ENCODE measurements at places on chromosomes 2 and 18.

GRCh38 chr2:85584354-85584856 lies at the start of gene VAMP5:
VAMP5 (plus strand) TSS chr2:85584431; CDS start chr2:85584491, 60 bp downstream.
- DNase-seq, result no peak

DNA sequence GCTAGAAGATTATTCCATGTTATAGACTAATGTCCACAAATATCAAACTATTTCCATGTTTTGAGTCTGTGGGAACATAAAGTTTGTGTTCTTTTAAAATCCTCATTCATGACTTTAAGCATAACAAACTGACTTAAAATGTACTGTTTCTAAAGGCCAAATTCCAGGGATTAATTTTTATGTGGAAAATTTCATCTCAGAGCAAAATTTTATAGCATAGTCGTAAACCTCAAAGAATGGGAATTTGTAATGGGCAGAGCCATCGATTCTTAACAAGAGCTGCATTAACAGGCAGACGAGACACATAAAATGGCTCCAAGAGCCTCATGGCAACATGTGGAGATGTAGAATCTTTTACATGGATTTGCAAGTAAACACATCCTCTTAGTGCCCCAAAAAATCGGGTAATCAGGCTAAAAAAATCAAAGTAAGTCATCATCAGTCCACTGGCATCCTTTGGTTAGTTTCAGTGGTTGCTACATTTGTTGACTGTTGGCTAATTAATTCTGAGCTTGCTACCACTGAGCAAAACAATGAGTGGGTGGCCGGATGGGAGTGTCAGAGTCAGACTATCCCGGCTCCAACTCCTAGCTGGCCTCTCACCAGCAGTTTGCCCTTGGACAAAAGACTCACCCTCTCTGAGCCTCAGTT lies 119.6 kb downstream of the FAM210A start:
- no peak for DNase-seq

GRCh38 chr18:12423820-12424219 lies 16.1 kb downstream of the PRELID3A start:
- no peak for DNase-seq

- no peak for DNase-seq
Observed at GRCh38 chr2:144511226-144511810, 8.6 kb downstream of the ZEB2 start.

GRCh38 chr2:221381928-221382488 lies 190.1 kb downstream of the EPHA4 start:
- no peak for DNase-seq

GRCh38 chr2:227848586-227848985 lies 22.8 kb upstream of the DAW1 start:
- no peak for DNase-seq

GRCh38 chr2:33488715-33489540 lies 12.5 kb downstream of the RASGRP3 start:
- no peak for DNase-seq

DNA sequence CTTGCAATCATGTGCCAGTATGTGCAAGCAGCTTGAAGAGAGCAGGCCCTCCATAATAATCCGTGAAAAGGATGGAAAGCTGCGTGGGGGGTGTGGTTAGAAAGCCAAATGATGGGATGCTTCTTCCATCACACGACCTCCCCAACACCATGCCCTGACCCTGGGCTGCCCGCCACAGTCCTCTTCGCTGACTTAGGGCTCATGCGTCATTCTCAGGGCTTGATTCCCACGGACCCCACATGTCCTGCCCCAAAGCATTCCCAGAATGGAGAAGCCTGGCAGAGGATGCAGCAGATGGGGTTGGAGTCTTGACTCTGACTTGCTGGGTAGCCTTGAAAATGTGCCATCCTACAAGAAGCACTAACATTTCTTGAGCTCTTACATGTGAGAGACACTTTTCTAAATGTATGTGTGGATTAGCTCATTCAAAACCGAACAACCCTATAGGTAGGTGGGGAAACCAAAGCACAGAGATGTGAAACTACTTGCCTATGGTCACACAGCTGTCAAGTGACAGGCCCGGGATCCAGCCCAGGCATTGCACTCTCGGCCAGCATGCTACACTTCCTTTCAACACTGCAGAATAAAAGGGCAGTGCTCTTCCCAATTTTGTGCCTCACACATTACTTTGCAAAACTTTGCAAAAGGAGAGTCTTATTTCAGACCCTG lies 3.7 kb downstream of the TNS1 start:
- DNase-seq, result no peak

- no peak for DNase-seq
Observed at GRCh38 chr2:19937004-19937403, 35.2 kb upstream of the TTC32 start.

- peak; percentile 7 for DNase-seq
Observed at GRCh38 chr2:144332356-144333142, 187.4 kb downstream of the ZEB2 start.

- no peak for DNase-seq
Observed at GRCh38 chr2:97713296-97714083, at the start of gene ZAP70. ZAP70 (plus strand) TSS chr2:97713576; CDS start chr2:97724037, 10,461 bp downstream.

DNA sequence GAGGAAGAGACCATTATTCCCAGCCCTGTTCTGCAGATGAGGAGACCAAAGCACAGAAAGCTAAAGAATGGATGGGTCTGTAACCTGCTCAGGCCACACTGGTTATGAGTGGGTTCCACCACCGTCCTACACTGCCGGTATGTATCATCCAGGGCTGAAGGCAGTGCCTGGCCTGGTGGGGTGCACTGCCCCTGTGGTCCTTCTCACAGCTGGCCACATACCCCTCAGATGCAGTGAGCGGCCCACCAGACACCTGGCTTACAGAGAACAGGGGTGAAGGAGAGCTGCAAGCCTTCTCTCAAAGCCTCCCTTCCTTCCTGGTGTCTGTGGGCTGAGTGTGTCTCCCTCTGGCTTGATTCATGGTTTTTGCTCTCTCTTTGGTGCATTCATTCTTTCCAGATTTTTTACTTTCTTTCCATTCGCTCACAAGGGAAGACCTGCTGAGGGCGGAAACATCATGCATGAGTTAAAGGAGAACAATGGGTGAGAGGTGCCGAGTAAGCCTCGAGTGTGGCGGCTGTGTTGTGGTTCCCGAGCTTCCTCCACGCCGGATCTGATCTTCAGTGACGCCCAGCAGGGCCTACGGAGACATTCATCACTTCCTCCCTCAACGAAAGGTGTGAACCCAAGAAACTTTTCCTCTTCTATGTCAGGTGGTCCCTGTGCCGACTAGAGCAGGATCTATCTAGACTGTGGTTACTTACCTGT lies 62.1 kb upstream of the REL start:
- DNase-seq, result no peak

DNA sequence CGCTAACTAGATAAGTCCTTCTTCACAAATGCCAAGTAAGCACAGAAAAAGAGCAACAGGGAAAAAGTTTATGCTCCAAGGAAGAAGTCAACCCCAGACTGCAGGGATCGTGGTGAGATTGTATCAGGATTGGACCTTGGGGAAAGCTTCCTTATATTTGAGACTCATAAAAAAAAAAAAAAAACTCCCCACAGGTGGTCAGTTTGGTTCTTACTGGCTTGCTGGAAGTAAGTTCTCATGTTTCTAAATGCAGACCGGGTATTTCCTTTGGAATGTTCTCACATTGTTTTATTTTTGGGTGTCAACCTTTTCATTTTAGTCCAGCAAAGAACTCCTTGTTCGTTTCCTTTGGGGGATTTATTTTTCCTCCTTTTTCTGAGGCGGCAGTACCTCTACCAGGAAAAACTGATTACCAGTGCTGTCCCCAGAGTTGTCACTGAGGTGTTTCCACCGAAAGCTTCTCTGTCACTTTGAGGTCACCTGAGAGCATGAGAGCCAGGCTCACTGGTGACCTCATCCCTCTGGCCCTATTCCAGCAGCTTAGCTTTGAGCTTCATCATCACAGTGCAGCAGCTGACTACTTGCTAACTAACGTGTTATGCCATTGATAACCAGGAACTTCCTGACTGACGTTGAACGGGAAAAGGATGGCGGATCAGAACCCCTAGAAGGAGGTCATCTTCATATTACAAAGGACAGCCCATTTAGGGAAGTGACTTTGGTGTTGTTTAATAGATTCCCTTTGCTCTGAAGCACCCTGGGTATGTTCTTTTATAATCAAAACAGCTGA lies 16.8 kb upstream of the ATP8B1 start:
- no peak for DNase-seq

DNA sequence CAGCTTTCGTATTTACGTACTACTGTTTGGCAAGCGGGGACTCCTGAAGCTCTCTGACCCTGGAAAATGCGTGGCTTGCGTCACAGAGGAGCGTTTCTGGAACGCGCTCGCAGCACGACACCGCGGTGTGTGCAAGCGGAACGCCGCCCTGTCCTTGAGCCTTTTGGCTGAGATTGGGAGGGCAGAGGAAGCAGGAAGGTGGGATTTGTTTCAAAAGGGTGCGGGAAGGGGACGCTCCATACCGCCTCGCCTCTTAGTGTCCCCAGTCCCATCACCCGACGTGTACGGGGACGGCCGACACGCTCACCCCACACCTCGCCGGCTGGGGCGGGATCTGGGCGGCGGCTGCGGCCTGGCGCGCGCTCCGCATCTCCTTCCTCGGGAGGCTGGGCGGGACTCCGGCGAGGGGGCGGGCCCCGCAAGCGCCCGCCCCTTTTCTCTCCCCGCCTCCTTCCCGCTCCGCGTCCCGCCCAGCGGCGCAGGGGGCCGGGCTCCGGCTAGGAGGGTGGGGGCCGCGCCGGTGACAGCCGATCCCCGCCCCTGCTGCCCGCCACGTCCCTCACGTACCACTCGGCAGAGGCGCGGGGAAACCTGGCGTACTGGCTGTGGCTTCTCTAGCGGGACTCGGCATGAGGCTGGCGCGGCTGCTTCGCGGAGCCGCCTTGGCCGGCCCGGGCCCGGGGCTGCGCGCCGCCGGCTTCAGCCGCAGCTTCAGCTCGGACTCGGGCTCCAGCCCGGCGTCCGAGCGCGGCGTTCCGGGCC lies at the start of gene PDK1:
TSS of gene PDK1 (plus strand) at position 569 of the 762 bp plus-strand sequence. CDS start at position 630, 61 bp downstream.
- DNase-seq, result peak; percentile 45

- DNase-seq, result no peak
Observed at GRCh38 chr18:45727068-45727467, 3.1 kb downstream of the SLC14A1 start.

DNA sequence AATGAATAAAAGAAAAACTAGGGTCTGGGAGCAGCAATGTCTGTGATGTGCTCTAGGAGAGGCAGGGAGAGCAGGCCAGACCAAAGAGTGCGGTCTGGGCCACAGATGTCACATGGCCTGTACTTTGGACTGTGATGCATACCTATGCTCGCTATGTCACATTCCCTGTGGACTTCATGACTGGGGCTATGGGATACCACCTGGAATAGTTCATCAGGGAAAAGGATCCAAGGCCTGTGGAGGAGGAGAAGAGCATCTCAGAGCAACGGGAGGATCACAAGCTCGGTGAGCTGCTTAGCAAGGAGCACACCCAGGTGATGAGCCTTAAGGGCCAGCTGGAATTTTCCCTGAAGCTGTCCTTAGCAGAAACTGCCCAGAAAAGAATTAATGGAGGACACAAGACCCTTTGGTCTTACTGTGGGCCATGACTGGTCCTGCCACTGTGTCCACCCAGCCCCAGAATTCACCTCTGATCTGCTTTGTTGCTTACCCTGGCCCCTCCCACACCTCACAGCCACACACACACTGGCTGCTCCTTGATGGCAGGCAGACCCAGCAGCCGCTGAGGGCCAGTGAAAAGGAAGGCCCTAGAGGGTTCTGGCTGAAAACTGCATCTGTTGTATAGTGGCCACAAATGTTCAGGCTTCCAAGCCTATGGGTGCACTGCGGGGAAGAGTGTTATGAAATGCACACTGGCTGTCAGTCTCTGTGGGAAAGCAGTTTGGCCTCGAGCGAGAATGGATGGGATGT lies 25.3 kb upstream of the GCC2 start:
- no peak for DNase-seq

DNA sequence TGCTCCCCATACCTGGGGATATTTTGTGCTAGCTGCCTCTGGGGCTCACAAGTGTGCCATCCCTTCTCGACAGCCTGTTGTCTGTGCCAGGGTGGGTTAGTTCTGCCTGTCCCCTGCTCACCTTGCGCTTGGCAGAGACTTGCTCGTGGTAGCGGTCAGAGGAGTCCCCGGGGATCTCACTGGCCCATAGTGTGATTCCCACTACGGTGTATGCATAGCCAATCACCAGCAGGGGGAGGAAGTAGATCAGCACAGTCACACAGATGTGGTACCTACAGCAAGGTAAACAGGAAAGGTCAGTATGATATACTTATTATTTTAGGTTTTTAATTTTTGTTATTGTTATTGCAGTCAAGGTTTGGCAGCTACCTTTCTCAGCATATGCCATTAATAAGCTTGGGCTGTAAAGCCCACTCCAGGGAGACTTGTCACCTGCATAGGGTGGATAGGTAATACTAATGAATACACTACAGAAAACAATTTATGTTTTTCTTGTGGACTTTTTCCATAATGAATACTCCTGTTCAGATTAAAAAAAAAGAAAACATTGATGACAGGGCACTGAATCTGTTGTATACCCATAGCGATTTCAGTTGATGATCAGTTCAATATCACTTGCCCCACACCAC lies 95.2 kb downstream of the POLE4 start:
- no peak for DNase-seq

- no peak for DNase-seq
Observed at GRCh38 chr2:112910219-112910618, 746 bp upstream of the IL37 start.

DNA sequence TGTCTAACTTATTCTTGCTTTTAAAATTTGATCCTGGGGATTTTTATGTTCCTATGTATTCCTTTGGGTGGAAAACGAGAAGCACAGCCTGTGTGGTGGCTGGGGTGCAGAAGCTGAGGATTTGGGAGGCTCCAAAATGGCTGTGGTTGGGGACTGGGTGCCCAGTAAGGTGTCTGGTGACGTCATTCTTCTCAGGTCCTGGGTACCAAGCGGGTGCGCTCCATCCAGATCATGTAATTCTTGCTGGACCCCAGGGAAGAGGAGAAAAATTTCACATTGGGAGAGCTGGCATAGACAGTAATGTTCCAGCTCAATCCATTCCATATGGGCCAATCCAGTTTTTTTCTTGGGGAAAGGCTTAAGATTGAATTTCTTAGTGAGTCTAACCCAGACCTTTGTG lies 61.1 kb upstream of the THOC1 start:
- DNase-seq, result no peak

DNA sequence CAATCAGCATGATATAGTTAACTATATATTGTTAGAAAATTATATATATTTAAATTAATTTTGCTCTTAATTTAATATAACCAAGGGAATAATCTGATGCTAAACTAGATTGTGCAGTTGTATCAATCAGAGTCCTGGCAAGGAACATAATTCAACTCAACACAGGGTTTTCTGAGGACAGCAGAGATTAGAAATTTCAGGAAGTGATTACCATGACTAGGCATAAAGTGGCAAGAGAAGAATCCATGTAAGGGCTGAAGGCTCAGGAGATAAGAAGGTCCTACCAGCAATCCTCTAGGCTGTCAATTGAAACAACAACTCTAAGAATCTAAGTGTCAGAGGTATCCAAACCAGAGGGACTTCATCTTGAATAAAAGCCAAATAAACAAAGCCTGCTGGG lies 807.8 kb downstream of the DSC3 start:
- DNase-seq, result no peak

DNA sequence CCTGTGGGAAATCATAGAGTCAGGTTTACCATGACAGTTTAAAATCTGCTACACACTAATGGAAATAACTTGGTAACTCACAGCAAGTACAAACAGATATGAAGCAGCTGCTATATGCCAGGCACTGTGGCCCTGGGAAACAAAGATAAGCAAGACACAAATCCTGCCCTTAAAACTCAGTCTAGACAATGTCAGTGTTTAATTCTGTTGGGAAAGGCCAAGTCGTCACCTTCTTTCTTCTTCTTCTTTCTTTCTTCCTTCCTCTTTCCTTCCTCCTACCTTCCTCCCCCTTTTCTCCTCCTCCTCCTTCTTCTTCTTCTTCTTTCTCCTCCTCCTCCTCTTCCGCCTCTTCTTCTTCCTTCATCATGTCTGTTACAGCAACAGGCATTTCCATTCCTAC lies 26.8 kb downstream of the PLEK start:
- DNase-seq, result no peak

GRCh38 chr2:127721978-127722355 lies 20.7 kb downstream of the SFT2D3 start:
- no peak for DNase-seq

Measured in AG04449 (cell line).